Breast epithelium (tissue), 4 donors: ENCODE measurements at places on chromosomes 7 and 10. TPM values are rescaled to one million over a fixed set of nuclear protein-coding genes. Genes with fewer than 3 reads are reported as not detected.

The NPC1L1 gene
- total RNA-seq: 0.29 TPM

The CNTNAP2 gene
- total RNA-seq: 0.66 TPM

The TRIM50 gene
- total RNA-seq: 1.4 TPM

GRCh38 chr10:88379575-88379974, 203.5 kb downstream of the RNLS start:
- no peak overlapping the region for H3K4me3 ChIP-seq
- H3K27me3 ChIP-seq: no peaks in the 10 kb centered on the region
- no peak for DNase-seq
- no peak overlapping the region for H3K27ac ChIP-seq

DNA sequence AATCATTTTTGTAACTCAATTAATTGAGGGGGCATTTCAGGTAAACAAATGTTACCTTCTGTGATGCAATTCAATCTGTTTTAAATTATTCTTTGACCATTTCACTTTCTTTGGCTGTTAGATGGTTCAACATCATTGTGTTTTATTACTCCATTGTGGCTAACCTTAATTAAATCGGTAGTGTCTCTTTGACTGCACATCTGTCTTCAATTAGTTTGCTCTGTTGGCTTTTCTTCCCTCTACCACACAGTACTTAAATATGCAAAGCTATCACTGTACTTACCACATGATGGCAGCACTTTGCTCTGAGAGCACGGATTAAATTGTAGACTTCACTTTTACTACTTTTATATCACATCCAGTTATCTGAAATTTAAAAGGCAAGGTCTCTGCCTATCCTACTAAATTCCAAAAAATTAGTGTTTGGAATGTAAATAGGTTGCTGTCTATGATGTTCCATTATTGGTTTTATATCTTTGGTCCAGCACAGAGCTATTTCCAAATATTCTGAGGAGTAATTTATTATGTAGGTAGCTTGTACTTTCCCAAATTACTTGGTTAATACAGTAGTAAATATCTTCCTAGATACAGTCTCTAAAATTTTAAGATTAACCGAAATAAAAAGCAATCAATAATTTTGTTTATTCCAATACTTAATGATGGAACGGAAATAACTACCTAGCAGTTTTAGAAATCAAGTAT, 352.0 kb downstream of the PCLO start:
- DNase-seq: no peak
- no peaks in the 10 kb centered on the region for H3K27me3 ChIP-seq
- H3K36me3 ChIP-seq: no peaks in the 10 kb centered on the region
- no peak overlapping the region for H3K4me3 ChIP-seq
- H3K4me1 ChIP-seq: no peaks in the 10 kb centered on the region
- no peak overlapping the region for H3K27ac ChIP-seq

DNA sequence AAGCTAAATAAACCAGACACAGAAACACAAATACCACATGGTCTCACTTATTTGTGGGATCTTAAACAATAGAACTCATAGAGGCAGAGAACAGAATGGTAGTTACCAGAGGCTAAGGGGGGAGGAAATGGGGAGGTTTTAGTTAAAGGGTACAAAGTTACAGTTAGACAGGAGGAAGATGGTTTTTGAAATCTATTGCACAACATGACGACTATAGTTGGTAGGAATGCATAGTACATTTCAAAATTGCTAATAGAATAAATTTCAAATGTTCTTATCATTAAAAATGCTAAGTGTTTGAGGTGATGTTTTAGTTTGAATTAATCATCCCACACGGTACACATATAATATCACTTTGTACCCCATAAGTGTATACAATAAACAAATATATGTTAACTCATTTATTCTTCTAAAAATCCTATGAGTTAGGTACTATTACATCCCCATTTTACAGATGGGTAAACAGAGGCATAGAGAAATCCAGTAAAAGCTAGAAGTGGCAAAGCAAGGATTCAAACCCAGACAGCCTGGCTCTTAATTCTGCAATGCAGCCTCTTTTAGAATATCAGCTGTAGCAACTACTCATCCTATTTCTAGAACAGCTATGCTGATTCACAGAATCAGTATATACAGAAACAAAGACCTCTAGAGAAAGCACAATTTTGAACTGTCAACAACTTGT, 50.9 kb downstream of the HBP1 start:
- H3K36me3 ChIP-seq: no peaks in the 10 kb centered on the region
- H3K27ac ChIP-seq: no peak overlapping the region
- H3K27me3 ChIP-seq: no peaks in the 10 kb centered on the region
- no peak for DNase-seq

GRCh38 chr10:24197263-24197662, 11.7 kb upstream of the KIAA1217 start:
- H3K27ac ChIP-seq: no peak overlapping the region
- no peak overlapping the region for H3K4me3 ChIP-seq
- no peaks in the 10 kb centered on the region for H3K36me3 ChIP-seq
- H3K4me1 ChIP-seq: no peaks in the 10 kb centered on the region
- H3K27me3 ChIP-seq: no peaks in the 10 kb centered on the region

DNA sequence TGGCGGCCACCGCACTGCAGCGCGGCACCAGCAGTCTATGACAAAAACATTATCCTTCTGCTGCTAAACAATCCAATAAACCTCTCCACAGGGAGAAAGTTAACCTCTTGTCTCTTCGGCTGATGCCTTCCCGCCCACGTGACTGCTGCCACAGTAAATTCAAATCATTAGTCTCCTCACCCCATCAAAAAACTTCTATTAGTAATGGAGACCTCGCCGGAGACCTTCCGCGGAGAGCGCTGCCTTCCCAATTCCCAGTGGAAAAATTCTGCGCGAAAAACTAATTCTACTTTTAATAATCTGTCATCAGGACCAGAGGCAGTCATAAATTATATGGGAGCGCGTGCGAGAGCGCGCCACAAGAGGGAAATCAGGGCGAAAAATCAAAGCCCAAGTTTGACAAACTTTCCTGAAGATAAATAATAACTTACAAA, 90.0 kb upstream of the PAX2 start:
- H3K27me3 ChIP-seq: peaks cover 13% of the 10 kb centered on the region
- no peak overlapping the region for H3K4me3 ChIP-seq
- H3K27ac ChIP-seq: no peak overlapping the region
- DNase-seq: no peak
- no peaks in the 10 kb centered on the region for H3K4me1 ChIP-seq
- H3K36me3 ChIP-seq: no peaks in the 10 kb centered on the region

DNA sequence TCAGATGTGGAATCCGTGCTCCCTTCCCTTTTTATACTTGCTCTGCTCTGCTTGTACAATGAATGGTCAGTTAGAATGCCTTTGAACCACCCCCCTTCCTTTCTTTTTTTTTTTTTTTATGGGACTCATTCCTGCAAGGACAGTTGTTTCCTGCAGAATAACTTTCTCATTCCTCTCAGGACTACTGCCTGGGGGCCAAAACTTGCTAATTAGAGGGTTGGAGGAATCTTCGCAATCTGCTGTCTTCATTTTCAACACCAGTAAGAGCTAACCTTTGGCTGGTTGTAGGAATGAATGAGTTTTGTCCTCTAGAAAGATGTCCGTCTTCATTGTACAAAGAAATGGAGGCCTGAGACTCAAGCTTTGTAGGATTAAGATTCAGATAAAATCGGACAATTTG, 868.1 kb downstream of the LRMDA start:
- no peak overlapping the region for H3K4me3 ChIP-seq
- no peaks in the 10 kb centered on the region for H3K36me3 ChIP-seq
- no peaks in the 10 kb centered on the region for H3K4me1 ChIP-seq
- no peak for DNase-seq
